Pons (tissue), 1 donor: ENCODE measurements at places on chromosomes 6 and 20.

- DNase-seq, result no peak
Observed at GRCh38 chr20:53834062-53834442, 236.3 kb downstream of the BCAS1 start.

DNA sequence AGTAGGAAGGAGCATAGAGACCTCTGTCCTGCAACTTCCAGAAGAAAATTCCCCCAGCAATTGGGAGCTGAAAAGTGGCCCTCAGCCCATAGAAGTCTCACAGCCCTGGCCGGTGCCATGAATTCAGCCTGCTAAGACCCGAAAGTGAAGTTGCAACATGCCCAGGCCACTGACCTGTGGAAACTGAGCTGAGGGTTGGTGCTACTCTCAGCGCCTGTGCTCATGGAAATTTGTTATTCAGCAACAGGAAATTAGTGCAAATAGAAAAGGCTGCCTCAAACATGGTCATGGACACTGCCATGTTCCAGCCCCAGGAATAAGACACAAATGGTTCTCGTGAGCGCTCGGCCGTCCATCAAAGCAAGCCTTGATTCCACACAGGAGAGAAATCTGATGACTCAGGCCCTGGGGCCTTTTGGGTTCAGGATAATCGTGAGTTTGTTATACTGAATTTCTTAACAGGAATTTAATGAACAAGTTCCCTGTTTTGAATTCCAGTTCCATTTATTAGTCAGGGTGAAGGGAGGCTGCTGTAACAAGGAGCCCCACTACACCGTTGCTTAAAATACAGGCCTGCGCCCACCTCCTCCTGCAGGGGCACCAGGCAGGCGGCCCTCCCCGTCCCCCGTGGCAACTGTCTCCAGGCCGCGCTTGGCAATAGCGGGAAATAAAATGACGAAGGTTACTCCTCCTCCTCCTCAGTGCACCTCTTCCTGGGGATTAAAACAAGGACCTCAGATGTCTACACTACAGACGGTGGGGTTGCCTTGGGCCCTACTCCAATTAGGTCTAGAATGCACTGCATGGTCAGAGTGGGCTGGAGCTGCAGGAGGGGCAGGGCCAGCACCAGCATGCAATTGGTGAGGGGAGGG lies 152.9 kb downstream of the ERMARD start:
- no peak for DNase-seq

DNA sequence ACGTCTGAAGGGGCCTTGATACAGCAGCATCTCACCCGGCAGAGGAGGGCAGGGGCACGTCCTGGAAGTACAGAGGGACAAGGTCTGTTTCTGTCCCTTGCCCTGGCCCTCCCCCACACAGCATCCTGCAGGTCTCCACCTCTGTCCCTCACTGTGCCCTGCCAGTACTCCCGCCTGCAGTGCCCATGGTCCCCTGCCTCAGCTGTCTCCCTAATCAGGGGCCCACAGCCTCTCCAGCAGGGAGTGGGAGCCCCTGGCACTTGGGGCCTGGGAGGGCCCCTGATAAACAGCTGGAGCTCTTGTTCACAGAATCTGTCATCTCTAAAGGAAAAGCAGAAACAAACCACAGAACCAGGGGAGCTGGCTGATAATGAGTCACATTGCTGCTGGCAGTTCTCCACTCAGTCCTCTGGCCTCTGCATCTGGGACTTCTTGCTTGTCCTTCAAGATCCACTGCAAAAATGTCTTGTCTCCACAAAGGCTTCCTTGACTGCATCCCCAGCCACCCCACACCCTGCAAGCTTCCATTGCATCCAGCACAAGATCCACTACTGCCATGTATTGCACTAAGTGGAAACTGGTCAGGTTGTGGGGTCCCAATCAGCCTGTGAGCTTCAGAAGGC lies 33.2 kb upstream of the TAF8 start:
- no peak for DNase-seq

GRCh38 chr20:39630215-39630908 lies 668.2 kb downstream of the DHX35 start:
- DNase-seq, result no peak

GRCh38 chr20:14777591-14777990 lies 440.2 kb upstream of the FLRT3 start:
- no peak for DNase-seq

GRCh38 chr6:15254070-15254975 lies 8.5 kb downstream of the JARID2 start:
- DNase-seq, result peak; percentile 91

- DNase-seq, result no peak
Observed at GRCh38 chr6:89989742-89990141, 95.5 kb downstream of the GJA10 start.

DNA sequence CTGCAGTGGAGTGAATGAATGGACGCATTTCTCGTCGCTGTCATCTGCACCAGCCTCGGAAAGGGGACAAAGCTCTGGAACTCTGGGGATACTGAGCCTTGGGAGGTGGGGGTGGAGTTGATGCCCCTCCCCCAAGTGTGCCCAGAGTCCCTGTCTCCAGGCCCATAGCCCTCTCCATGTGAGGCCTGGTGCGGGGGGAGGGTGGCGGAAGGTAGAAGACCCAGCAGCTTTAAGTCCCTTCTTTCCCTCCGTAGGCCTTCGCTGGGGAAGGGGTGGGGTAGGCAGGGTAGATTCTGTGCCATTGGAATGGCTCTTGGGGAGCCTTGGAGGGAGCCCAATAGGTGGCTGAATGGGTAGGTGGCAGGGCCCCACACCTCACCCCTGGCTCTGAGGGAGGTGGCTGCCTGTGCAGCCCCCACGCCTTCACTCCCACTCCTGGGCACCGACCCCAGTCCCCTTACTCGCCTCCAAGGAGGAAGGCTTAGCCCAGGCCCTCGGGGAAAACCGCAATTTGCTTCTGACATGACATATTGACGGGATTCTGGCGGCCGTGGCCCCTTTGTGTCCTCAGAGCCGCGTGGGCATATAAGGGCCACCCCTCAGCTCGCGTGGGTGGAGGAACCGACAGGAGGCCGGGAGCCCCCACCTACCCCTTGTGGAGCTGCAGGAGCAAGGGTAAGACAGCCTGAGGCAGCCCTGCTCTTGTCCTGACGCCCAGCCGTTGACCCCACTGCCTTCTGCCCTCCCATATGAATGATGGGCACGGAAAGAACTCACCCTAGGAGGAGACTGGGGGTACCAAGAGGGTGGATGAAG lies at the start of gene BPIFB3:
Gene BPIFB3 (plus strand): TSS at position 613 of the 816 bp plus-strand sequence. CDS start 1,533 bp downstream, outside the sequence.
- DNase-seq, result no peak
